A673 (cell line): ENCODE measurements at places on chromosomes 3 and 15. TPM values are rescaled to one million over a fixed set of nuclear protein-coding genes. Genes with fewer than 3 reads are reported as not detected.

The AQP9 gene
- not detected in 2 replicates for total RNA-seq

DNA sequence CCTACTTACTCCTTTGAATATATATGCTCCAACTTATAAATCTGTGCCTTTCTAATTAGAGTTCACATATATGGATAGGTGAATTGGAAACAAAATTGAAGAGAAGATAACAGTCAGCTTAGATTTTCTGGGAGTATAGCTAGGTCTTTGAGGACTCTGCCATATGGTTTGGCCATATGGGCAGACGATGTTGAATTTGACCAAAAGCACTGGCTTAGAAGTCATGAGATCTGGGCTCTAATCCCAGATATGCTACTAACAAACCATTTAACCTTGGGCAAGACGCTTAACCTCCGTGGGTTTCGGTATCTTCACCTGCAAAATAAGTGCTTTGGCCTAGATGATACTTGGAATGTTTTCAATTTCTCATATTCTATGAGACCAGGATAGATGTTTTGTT lies 154.1 kb downstream of the LSAMP start:
- DNase-seq: no peak

The ZNF660 gene
- total RNA-seq: 4.1 and 5.8 TPM in 2 replicates

GRCh38 chr3:16066975-16067374 lies 107.5 kb upstream of the GALNT15 start:
- DNase-seq: no peak

The CCR9 gene
- total RNA-seq: not detected in 2 replicates

The LTK gene
- total RNA-seq: 3.8 and 5.4 TPM in 2 replicates

- DNase-seq: no peak
These were observed 151.3 kb upstream of the NR2E3 start for GRCh38 chr15:71658827-71659729.

GRCh38 chr3:149975919-149976318 lies 5.2 kb upstream of the PFN2 start:
- DNase-seq: no peak

DNA sequence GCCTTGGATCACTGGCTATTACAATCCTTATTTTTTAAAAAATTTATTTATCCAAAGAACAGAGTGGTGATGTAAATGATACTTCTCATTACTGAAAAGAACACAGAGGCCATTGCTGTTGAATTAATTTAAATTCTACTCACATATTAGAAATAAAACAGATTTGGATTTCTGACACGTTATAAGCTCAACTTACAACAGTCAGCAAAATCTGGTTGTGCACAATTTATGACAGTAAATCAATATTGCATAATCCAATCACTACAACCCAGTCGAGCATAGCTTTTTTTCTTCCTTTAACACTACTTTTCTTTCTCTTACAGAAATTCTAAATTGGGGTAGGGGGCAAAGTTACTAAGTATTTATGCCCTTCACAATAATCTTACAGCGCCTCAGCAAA lies 17.3 kb upstream of the HGD start:
- DNase-seq: no peak

DNA sequence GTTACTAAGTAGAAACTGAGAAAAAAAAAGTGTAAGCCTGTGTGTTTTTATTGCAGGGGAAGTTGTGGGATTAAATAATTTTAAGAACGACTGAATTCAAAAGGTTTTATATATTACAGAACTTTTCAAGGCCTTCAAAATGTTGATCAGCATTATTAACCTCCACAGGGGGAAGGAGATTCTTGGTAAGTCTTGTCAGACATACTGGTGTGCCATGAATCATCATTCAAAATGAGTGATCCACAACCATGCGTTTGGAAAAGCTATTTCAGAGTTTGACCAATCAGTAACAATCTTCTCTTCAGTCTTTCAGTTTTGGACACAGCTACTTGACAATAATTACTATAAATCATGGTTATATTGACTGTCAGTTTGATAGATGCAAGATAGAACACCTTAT lies 70.2 kb downstream of the ADAMTS9 start:
- DNase-seq: no peak

- DNase-seq: peak; percentile 35
These were observed 86.9 kb downstream of the IL5RA start for GRCh38 chr3:3023111-3023745.

- no peak for DNase-seq
These were observed 42.8 kb downstream of the ZNF609 start for GRCh38 chr15:64503197-64503596.

- DNase-seq: no peak
These were observed 164.5 kb downstream of the EPHB1 start for GRCh38 chr3:134959516-134959915.

The UBE3A gene
- total RNA-seq: 101 and 104 TPM in 2 replicates

The UBA3 gene
- total RNA-seq: 40.5 and 55.0 TPM in 2 replicates

The CELF6 gene
- total RNA-seq: not detected in 2 replicates

GRCh38 chr15:91104111-91104510 lies 4.1 kb downstream of the SV2B start:
- no peak for DNase-seq

DNA sequence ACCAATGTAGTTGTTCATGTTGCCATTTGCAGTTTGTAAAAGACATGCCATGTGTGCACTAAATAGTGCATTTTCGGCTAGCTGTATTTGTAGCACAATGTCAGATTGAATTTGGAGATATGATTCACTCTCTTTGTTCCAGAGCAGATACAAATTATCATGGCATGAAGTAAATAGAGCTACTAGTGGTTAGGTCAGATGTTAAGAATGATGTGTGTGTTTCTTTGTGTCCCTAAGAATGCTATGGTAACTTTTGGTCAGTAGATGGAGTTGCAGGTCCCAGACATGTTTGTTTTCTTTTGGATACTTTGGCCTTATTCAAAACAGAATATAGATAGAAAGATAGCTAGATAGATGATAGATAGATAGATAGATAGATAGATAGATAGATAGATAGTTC lies 595.8 kb downstream of the NLGN1 start:
- peak; percentile 40 for DNase-seq

The MCF2L2 gene
- total RNA-seq: 0.26 TPM in 1 of 2 replicates, not detected in the other

The ACP3 gene
- 13.9 and 14.6 TPM in 2 replicates for total RNA-seq

GRCh38 chr15:80744415-80744814 lies 34.8 kb upstream of the CEMIP start:
- DNase-seq: no peak

DNA sequence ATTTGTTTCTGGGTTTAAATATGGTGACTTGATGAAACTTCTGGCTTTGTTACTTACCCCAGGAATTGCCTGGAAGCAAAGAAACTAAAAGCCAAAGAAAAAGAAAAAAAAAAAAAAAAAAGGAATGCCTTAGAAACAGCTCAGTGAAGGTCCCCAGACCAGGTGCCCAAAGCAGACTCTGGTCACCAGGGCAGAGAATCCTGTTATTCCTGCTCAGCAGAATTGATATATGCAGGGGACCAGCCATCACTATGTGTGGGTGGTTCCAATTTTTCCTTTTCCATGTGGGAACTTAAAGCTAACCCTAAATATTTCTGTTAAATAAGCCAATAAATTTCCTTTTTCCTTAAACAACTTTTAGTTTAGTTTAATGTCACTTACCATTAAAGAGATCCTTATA lies 100.8 kb upstream of the TPRG1 start:
- no peak for DNase-seq

The CPN2 gene
- total RNA-seq: not detected in 2 replicates
